ENCODE measurements at places on chromosomes 3 and 15. TPM values are rescaled to one million over a fixed set of nuclear protein-coding genes. Genes with fewer than 3 reads are reported as not detected.

TMED3 gene
- 27.2 TPM for total RNA-seq

LEKR1 gene
- total RNA-seq = 0.32 TPM

CLEC3B gene
- 77.1 TPM for total RNA-seq

GALNT15 gene
- total RNA-seq = 1.3 TPM

ANKUB1 gene
- total RNA-seq = not detected

RTP1 gene
- not detected for total RNA-seq

- peak; percentile 55 for DNase-seq
Observed at GRCh38 chr15:68679161-68679560, 100.4 kb downstream of the CORO2B start.

GRCh38 chr3:54137311-54137710 lies 15.0 kb downstream of the CACNA2D3 start:
- no peak for DNase-seq

GRCh38 chr3:27344192-27344591 lies 25.0 kb downstream of the NEK10 start:
- no peak for DNase-seq

DNA sequence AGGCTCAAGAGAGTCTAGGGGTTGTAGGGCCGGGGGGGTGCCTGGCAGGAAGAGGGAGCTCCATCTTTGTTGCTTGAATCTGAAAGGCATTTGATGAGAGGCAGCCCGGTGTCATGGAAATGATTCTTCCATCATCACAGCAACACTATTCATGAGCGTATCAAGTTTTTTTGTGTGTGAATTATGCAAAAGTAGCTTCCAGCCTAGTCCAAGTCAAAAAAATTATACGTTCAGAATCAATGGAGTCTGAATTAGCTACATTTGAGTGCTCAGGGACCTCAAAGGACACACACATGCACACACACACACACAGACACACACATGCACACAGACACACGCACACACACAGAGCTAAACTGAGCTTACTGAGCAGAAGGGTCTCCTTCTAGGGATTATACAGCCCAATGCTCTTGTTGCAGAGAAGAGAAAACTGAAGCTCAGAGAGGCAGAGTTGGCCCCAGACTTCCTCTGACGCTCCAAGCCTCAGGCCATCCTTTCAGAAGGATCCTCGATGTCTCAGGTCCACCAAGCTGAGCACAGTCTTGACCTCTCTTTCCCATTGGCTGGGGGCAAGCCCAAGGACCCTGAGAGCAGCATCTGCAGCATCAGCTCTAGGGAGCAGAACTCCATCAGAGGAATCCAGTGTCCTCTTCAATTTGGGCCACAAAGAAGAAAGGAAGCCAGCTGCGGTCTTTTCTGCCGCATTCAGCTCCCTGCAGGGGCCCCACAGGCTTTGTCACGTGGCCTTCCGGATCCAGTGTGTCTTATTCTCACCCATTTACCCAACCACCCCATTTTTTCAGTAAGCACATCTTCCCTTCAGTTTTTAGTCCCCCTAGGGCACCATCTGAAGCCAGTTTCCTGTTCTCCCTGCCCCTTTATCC lies 228.0 kb downstream of the UACA start:
- no peak for DNase-seq

GRCh38 chr3:133506215-133506901 lies 67.1 kb upstream of the CDV3 start:
- no peak for DNase-seq

- no peak for DNase-seq
Observed at GRCh38 chr15:62447742-62448141, 282.7 kb upstream of the C2CD4B start.

GRCh38 chr3:100008081-100008698 lies 106.1 kb downstream of the FILIP1L start:
- DNase-seq = no peak

DNA sequence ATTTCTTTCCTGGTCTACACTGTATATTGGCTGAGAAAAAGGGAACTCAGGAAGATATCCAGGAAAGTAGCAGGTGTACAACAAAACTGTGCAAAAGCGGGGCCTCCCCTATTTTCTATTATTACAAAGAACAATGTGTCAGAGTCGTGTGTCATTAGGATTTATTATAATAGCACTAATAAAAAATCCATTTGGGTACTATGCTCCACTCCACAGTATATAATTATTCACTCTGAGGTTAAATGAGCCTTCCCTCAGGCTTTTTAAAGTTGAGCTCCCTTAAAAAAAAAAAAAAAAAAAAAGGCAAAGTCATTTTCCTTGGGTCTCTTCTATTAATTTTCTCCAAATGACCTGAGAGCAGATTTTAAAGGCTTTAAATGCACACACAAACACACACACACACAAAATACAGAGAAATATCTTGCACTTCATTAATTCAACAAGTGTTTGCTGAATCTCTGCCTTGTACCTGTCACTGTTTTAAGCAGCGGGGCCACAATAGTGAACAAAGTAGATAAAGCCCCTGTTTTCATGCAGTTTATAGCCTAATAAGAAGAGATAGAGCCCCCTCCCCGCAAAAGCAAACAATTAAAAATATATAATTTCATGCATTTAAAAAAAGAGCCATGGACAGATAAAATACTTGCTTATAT lies 1.3 kb upstream of the DPP8 start:
- no peak for DNase-seq
